CD4-positive, alpha-beta T cell treated with Interleukin-1 beta for 1 hour (primary cell): ENCODE measurements at places on chromosomes 6 and 20.

DNA sequence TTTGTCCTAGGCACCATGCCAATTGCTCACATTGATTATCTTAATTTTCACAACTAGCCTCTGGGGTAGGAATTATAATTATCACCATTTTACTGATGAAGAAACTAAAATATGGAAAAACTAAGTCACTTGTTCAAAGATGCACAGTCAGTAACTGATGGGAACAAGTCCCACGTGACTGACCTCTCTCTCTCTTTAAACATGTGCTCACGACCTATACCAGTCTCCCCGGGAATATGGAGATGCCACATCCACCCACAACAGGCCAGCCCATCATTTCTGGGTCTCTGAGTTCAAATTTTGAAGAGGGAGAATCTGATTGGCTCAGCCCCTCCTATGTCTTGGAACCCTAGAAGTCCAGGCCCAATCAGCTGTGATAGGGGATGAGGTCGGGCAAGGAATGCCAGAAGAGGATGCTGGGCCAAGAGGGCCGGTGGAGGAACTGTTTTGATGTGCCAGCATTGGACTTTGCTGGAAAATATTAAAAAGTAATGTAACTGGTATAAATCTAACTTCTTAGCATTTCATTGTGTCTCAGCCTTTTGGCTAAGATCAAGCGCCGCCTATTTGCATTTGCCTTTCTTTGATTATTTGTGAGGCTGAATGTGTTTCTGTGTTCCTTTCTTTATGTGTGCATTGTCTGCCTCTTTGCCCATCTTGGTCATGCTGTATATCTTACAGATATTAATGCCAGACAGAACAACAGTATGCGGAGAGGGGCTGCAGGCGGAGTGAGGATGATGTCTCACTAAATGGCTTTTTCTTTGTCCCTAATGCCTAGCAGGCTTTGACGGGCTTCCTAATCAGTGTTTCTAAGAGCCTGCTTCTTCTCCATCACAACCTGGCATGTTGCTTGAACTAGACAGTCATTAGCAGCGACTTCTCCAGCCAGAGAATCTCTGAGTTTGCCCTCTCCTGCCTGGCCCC lies 126.6 kb downstream of the VEGFA start:
- no peak for DNase-seq

- no peak for DNase-seq
Observed at GRCh38 chr6:116842459-116842858, 13.6 kb upstream of the GPRC6A start.

DNA sequence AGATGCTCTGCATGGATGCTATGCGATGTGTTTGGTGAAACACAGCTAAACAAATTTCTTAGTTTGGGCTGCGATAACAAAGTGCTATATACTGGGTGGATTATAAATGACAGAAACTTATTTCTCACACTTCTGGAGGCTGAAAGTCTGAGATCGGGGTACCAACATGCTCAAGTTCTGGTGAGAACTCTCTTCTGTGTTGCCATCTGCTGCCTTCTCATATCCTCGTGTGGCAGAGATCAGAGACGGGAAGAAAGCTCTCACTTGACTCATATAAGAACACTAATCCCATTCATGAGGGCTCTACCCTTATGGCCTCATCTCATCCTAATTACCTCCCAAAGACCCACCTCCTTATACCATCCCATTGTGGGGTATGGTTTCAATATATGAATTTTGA lies 162.0 kb upstream of the DTNBP1 start:
- no peak for DNase-seq

DNA sequence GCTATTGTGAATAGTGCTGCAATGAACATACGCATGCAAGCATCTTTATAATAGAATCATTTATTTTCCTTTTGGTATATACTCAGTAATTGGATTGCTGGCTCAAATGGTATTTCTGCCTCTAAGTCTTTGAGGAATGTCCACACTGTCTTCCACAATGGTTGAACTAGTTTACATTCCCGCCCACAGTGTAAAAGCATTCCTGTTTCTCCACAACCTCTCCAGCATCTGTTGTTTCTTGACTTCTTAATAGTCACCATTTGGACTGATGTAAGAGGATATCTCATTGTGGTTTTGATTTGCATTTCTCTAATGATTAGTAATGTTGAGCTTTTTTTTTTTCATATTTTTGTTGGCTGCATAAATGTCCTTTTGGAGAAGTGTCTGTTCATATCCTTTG lies 208.7 kb downstream of the PHF3 start:
- no peak for DNase-seq

- peak; percentile 58 for DNase-seq
Observed at GRCh38 chr20:44969300-44969894, 3.1 kb downstream of the STK4 start.

DNA sequence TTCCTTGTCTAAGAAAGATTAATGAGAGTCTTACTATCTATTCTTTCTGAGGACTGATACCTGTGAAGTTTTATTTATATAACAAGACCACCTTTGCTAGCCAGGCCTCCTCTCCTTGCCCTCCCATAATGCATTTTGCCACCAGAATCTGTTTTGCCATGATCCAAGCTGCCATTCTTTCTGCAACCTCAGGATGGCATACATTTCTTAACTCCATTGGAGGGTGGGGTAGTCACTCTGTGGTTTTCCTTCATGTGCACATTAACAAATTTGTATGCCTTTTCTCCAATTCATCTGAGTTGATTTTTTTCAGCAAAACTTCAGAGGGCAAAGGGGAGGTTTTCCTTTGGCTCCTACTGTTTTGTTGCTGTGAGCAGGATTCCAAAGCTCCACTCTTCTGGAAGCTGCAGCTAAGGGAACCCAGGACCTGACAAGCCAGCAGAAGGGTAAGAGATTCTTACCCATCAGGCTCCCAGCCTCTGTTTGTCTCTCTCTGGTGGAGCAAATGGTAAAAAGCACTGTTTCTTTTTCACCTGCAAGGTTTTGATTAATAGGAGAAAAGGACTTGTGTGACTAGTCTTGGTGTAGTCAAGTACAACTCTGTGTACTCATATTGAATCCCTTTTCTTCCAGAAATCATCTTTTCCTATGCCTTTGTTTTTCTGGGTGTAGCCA lies 26.2 kb upstream of the ENPP4 start:
- DNase-seq, result no peak

DNA sequence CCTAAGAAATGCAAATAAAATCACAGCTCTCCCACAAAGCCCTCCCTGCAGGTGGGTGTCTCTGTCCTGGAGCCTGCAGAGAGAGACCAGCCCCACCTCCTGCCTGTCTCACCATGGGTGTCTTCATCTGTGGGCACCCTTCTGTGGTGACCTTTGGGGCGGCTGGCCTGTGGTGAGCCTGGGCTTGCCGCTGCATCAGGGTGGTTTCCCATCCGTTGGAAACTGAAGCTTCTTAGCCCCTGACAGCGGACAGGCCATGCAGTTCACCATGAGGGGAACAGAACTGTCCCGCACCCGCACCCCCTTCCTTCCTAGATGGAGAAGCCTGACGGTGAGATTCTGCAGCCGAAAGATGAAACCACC lies 42.3 kb upstream of the FRMD1 start:
- no peak for DNase-seq
